ENCODE measurements at places on chromosomes 3 and 15. TPM values are rescaled to one million over a fixed set of nuclear protein-coding genes. Genes with fewer than 3 reads are reported as not detected.

The PLA1A gene
- total RNA-seq = 0.26 TPM

DNA sequence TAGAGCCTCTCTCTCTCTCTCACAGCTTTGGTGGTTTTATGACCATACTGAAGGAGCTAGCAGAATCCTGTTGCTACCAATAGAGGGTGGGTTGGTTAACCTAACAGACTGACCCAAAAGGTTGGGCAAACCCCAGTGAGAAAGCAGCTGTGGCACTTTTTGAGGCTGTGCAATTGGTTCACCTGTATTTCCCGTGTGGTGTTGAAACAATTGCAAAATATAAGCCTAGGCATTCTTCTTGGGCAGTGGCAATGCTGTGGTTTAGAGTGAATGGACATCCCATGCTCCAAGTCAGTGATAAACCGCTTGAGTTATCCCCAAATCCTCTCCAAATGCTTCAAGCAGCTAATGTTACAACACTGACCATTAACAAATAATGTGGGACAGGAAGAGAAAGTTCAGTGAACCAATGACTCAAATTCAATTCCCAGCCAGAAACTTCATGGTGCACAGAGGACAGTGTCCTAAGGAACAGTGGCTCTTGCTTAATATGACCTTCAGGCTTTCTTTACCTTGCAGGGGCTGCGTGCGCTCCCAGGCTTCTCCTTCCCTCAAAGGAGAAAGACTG, 261.9 kb upstream of the ICE2 start:
- H3K4me3 ChIP-seq = no peak overlapping the region
- peaks cover 3% of the 10 kb centered on the region for H3K4me1 ChIP-seq
- H3K27ac ChIP-seq = no peak overlapping the region
- DNase-seq = no peak

- H3K36me3 ChIP-seq = no peaks in the 10 kb centered on the region
- no peak for DNase-seq
- H3K4me3 ChIP-seq = no peak overlapping the region
- H3K4me1 ChIP-seq = peaks cover 13% of the 10 kb centered on the region
- no peaks in the 10 kb centered on the region for H3K27me3 ChIP-seq
Measured at GRCh38 chr15:65653801-65654521, 32.2 kb downstream of the SLC24A1 start.

DNA sequence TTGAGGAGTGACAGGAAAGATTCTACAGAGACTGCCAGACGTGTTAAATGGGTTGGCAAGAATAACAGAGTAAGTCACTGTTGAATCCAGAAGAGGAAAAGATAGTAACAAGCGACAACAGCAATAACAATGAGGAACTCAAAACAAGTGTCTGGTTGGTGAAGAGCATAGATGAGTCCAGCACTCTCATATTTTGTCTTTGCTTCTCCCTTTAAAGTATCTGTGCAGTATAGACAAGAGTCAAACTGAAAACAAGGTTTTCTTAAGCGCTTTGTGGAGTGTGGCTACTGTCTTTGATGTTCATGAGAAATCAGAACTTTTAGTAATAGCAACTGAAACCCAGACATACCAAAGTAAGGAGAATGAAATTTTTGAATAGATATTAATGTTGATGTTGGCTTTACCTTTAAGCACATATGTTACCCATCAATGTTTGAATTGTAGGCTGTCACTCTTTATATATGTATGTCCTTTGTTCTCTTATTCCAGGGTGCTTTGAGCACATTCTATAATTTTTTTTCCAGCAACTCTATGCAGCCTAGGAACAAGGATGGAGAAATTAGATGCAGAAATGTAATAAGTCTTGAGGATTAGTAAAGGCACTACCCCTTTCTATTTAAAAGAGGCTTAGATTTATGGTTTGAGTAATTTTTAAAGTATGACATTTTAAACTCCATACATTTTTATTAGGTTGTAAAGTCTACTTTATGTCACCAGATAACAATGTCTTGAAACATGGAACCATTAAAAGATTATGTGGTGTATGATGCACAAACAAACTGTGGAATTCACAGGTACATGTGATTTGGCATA, 185.5 kb downstream of the NFKBIZ start:
- H3K27ac ChIP-seq = no peak overlapping the region
- H3K27me3 ChIP-seq = no peaks in the 10 kb centered on the region
- H3K4me3 ChIP-seq = no peak overlapping the region
